ENCODE measurements at places on chromosomes 16 and 17.

- no peak for DNase-seq
Observed at GRCh38 chr17:57752031-57752905, 7.2 kb upstream of the CCDC182 start.

GRCh38 chr16:53546988-53547391 lies 44.0 kb upstream of the AKTIP start:
- DNase-seq = no peak

- no peak for DNase-seq
Observed at GRCh38 chr17:34816848-34817247, 144.4 kb downstream of the CCT6B start.

- no peak for DNase-seq
Observed at GRCh38 chr16:75023009-75023408, 24.2 kb downstream of the ZNRF1 start.

GRCh38 chr17:77651988-77652387 lies 306.5 kb upstream of the TNRC6C start:
- DNase-seq = no peak

- DNase-seq = no peak
Observed at GRCh38 chr17:51463353-51463752, 203.0 kb downstream of the UTP18 start.

DNA sequence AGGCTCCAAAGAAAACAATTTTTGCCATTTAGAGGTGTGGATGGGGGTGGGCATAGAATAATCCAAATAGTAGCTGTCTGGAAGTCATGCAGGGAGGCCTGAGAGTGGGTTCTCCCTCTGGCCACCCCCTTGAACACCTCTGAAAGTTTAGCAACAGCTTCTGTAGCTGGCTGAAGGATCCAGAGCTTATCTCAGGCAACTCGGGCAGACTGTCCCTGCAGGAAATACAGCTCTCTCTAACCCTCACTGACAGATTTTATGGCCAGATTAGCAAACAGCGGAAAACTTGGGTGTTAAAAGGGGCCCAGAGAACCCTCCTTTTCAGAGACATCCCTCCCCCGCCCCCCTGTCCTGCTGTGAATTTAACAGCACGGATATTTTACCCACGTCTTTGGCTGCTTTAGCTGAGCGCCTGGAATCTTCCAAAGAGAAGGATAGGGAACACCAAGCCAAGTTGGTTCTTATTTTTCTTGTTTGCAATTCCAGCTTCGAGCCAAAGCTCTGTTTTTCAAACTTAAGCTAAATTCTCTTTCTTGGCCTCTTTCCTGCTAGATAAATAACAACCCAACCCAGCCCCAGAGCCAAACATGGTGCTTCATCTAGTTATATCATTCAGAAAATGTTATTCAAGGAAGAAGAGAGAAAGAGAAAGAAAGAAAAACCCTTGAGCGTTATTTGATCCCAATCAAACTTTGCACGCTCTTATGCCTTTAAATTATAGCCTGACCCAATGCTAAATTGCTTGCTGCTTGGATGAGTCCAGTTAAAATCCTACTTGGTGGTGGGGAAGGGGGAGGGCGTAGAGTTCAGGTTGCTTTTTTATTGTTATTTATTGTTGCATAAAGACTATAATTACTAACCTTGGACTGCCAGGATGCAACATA lies 2.3 kb upstream of the HOXB2 start:
- no peak for DNase-seq

- peak; percentile 70 for DNase-seq
Observed at GRCh38 chr16:80744856-80745255, 59.5 kb downstream of the CDYL2 start.

DNA sequence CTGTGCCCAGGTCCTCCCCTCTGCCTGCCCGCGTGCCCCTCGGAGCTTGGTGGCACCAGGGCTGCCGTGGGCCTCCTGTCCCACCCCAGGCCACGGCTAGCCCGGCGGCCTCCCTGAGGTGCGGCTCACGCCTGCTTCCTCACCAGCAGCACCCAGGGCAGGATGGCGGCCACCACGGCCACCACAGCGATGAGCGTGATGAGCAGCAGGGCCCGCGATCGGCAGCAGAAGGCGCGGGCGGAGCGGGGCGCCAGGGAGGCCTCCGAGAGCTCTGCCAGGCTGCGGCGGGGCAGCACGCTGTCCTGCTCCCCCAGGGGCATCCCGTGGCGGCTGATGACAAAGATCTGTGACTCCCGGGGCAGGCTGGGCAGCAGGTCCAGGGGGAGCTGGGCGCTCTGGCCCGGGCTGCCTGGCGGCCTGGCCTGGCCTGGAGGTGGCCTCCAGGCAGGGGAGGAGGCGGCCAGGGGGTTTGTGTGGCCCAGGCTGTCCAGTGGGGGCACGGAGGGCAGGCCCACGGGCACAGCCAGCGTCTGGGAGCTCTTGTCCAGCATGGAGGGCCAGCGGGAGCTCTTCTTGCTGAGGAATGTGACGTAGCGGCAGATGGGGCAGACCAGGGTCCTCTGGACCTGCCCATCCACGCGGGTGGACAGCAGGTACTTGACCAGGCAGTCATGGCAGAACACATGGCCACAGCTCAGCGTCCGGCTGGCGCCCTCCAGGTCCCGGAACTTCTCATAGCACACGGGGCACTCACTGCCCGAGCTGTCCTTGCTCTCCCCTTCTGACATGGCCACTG lies 4.8 kb downstream of the RNF222 start:
- no peak for DNase-seq

- DNase-seq = no peak
Observed at GRCh38 chr17:45423304-45423974, 9.2 kb downstream of the ARHGAP27 start.

DNA sequence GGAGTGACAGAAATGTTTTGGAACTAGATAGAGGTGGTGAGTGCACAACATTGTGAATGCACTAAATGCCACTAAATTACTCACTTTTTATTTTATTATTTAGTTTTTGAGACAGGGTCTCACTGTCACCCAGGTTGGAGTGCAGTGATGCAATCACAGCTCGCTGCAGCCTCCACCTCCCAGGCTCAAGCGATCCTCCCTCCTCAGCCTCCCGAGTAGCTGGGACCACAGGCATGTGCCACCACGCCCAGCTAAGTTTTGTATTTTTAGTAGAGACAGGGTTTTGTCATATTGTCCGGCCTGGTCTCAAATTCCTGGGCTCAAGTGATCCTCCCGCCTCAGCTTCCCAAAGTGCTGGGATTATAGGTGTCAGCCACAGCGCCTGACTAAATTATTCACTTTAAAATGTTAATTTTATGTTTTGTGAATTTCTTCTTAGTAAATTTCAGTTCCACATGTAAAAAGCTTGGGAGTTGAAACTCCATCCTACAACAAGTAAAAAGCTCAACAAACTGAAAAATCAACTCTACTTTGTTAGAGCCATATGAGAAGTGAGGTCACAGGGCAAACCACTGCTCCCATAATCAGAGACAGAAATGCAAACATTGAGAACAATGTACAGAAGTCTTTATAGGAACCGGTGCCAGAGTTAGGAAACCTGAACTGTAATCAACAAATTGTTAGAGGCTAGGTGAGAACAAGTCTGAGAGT lies 13.8 kb upstream of the SLC5A10 start:
- DNase-seq = no peak

DNA sequence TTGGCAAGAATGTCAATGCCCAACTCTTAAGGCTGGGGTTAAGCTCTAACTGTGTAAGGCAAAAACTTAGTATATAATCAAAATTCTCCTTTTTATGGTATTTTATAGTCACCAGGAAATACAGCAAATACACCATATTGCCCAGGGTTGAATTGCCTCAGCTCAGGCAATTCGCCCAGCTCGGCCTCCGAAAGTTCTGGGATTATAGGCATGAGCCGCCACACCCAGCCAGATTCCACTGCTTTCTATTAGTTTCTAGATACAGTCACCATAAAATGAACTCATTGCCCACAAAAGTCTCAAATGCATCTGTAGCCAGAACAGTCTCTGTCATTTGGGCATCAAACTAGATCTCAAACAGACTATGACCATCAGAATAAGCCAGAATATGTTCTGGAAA lies 238.7 kb upstream of the TOX3 start:
- no peak for DNase-seq

- DNase-seq = no peak
Observed at GRCh38 chr17:61450641-61451537, 1.3 kb upstream of the TBX4 start.

DNA sequence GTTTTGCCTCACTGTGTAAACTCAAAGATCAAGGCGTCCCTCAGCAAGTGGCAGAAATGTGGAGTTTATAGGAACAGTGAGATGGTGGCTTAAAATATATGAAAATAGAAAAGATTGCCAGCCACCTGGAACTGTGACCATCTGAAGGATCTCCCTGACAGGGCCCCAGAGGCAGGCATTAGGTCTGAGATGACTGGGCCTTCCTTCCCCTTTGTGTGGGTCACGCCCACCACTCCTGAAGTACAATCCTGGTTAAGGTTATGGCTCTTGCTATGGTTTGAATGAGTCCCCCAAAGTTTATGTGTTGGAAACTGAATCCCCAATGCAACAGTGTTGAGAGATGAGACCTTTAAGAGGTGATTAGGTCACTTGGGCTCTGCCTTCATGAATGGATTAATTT lies 6.4 kb downstream of the ST6GALNAC2 start:
- no peak for DNase-seq

- DNase-seq = no peak
Observed at GRCh38 chr16:73166947-73167550, 119.1 kb upstream of the ZFHX3 start.

- no peak for DNase-seq
Observed at GRCh38 chr16:51155199-51155607, 4.1 kb upstream of the SALL1 start.

DNA sequence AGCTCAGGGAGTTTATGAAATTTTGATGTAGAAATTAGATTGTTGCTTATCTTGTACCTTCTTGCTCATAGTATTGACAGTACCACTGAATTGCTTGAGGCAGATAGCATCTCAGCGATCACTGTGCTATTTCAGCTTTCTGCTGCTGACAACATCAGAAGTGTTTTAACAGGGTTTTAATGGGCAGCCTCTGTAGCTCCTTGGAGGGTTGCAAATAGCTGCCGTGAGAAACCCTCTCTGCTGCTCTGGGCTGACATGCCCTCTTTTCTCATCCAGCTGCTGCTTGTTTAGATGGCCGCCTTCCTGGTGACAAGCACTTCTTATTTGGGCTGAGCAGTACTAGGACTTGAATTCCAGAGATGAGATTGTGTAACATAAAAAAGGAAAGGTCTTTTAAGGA lies 180.2 kb upstream of the TBX2 start:
- DNase-seq = no peak

DNA sequence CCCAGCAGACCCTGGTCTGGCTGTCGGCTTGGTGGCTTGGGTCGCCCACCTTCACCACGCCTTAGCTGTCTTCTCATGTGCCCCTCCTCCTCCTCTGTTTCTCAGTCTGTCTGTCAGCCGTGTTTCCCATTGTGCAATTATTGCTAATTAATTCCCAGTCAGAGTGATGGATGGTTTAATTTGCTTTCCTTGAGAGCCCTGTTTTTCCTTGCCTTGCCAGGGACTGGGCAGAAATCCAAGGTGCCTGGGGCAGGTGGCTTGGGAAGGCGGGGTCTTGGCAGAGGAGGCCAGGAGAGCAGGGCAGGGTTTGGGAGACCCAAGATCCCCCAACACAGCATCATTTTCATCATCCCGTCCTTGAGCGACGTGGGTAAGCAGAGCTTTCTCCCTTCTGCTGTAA lies 21.3 kb downstream of the NECAB2 start:
- no peak for DNase-seq

GRCh38 chr17:78748730-78749317 lies 33.2 kb downstream of the CYTH1 start:
- peak; percentile 93 for DNase-seq

DNA sequence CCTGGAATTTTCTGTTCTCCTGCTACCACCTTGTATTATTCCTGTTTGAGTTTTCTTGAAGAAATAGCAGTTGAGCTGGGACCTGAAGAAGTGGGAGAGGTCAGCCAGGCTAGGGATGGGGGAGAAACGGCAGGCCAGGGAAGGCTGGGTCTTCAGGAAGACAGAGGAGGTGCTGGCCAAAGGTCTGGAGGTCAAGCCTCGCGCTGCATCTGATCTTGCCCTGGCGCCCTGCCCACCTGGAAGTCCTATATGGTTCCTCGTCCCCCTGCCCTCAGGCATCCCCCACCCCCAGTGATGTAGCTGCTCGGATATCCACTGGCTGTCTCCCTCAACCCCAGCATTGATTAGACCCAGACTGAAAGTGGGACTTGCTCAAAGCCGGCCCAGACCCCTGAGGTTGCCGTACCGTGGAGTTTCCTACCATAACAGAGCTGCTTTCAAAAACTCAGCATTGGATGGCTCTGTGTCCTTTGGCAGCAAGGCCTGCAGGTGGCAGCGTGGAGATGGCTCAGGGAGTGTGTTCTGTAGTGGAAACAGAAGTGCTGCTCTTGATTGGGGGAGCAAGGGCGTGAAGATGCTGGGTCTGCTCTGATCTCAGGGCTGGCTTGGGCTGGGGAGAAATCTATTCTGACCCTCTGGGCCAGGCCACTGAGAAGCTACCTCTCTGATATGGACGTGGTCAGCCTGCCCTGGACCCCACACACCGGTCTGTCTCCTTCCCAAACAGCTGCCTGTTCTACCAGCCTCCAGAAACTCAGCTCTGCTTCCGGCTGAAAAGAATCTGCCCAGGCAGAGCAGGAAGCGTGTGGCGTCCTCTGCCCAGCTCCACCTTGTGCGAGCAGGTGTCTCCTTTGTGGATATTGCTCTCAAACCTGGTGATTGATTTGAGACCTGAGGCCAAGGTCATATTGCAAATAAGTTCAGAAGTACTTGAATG lies 107.0 kb upstream of the CACNG5 start:
- DNase-seq = no peak

- no peak for DNase-seq
Observed at GRCh38 chr17:78126895-78127238, 1.7 kb downstream of the TMC6 start.

GRCh38 chr17:12509801-12510200 lies 155.9 kb upstream of the MYOCD start:
- no peak for DNase-seq

- no peak for DNase-seq
Observed at GRCh38 chr17:34610039-34610438, 30.7 kb downstream of the TMEM132E start.

- DNase-seq = no peak
Observed at GRCh38 chr17:28703552-28704218, 8.0 kb downstream of the PROCA1 start.

- no peak for DNase-seq
Observed at GRCh38 chr16:88597856-88598491, 27.8 kb downstream of the ZC3H18 start.

- no peak for DNase-seq
Observed at GRCh38 chr17:69995476-69995875, 79.5 kb upstream of the KCNJ16 start.

- DNase-seq = no peak
Observed at GRCh38 chr16:7731141-7731540, 398.5 kb downstream of the RBFOX1 start.

- DNase-seq = no peak
Observed at GRCh38 chr17:68532826-68533225, 20.6 kb downstream of the PRKAR1A start.

DNA sequence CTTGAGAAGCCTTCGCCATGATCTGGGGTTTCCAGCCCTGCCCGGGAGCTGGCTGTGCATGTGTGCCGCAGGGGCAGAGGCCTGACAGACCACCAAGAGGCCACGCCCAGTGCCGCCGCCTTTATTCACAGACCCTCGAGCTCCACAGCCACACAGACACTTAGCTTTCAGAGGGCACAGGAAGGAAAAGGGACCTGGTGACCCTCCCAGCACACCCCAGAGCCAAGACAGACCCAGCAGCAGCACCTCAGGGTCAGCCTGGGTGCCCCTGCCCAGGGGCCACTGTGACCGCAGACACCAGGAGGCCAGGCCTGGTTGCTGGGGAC lies 10.8 kb downstream of the MCRIP1 start:
- no peak for DNase-seq

GRCh38 chr17:56913353-56913866 lies 439 bp downstream of the TRIM25 start:
- no peak for DNase-seq

- DNase-seq = no peak
Observed at GRCh38 chr17:14089179-14089578, 19.9 kb downstream of the COX10 start.

- DNase-seq = no peak
Observed at GRCh38 chr17:33520426-33521330, 227.6 kb upstream of the ASIC2 start.
